Activated CD8-positive, alpha-beta T cell treated with anti-CD3 and anti-CD28 coated beads, Interleukin-2, amount 10 ng/mL, durations not matched to agents 7 days and 5 days (primary cell): ENCODE measurements at places on chromosomes 16 and 17.

GRCh38 chr17:19649274-19649541 is 657 bp downstream of the ALDH3A2 start:
- no peak for DNase-seq

DNA sequence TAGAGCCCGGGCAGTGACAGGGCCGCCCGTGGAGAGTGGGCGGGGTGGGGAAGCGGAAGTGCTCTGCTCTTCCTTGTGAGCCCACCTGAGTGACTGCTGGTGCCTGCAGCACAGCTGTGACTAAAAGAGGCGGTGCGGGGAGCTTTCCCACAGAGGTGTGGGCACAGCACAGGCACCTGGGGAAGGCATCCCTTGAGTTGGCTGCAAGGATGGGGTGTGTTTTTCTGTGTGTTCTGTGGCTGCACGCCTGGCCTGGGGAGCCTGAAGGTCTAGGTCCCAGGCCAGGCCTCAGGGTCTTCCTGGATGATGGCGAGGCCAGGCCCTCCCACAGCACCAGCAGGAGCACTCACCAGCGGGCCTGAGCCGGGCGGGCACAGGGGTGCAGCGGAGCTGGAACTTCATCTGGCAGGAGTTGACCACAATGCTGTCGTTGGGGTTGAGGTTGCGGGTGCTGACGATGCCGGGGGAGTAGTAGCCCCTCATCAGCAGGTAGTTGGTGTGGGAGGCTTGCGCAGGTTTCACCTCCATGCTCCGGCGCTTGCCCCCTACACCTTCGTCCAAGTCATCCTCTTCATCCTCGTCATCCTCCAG is 67.1 kb downstream of the IL21R start:
- DNase-seq: no peak

GRCh38 chr17:75124041-75124818 is 7.3 kb downstream of the NT5C start:
- DNase-seq: no peak

DNA sequence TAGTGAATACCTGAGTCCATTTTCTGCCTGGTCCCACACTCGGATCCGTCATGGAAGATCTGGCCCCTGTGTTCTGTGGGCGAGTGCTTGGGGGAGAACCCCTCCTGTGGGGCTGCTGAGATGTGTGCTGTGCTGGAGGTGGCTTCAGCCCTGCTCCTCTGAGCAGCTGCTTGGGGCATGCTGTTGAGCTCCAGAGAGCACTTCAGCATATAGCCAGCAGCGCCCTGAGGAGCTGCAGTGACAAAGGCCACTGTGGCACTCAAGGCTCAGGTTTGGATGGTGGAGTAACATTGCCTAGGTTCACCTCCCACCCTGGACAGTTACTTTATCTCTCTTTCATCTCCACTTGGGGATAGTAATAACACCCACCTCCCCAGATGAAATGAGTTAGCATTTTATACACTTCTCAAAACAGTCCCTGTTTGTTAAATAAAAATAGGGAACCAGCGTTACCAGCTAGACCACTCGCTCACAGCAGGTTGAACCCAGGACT is 75.3 kb downstream of the KSR1 start:
- no peak for DNase-seq

GRCh38 chr16:57165938-57166337 is 19.9 kb downstream of the PSME3IP1 start:
- no peak for DNase-seq
